ENCODE measurements at places on chromosomes 11 and 22.

- peak; percentile 42 for DNase-seq
Observed at GRCh38 chr11:5476186-5476819, 12.2 kb upstream of the OR52D1 start.

- no peak for DNase-seq
Observed at GRCh38 chr11:111499483-111499882, 12.7 kb downstream of the BTG4 start.

DNA sequence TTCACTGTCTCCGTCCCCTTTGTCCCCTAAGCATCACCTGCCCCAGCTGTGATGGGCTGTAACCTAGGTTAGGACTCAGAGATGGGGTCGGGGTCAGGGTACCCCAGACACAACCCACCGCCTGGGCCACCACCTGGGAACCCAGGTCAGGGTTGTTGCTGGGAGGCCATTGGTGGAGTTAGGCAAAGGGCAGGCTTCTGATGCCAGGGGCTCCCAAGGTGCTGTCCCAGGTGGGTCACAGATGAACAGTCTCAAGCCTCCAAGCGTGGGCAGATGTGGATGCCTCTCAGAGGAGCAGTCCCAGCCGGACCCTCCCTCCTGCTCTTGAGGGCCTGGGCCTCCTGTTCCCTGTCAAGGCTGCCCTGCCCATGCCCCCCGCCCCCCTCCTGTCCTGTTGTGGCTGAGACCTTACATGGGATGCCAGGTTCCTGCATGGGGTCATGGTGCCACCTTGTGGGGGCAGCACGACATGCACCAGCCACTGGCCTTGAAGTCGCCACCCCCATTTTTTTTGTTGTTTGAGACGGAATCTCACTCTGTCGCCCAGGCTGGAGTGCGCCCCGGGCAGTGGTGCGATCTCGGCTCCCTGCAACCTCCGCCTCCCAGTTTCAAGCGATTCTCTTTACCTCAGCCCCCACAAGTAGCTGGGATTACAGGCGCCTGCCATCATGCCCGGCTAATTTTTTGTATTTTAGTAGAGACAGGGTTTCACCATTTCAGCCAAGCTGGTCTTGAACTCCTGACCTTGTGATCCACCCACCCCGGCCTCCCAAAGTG, 12.1 kb downstream of the GATD1 start:
- DNase-seq: no peak

- no peak for DNase-seq
Observed at GRCh38 chr11:43135966-43136534, 175.7 kb upstream of the API5 start.

DNA sequence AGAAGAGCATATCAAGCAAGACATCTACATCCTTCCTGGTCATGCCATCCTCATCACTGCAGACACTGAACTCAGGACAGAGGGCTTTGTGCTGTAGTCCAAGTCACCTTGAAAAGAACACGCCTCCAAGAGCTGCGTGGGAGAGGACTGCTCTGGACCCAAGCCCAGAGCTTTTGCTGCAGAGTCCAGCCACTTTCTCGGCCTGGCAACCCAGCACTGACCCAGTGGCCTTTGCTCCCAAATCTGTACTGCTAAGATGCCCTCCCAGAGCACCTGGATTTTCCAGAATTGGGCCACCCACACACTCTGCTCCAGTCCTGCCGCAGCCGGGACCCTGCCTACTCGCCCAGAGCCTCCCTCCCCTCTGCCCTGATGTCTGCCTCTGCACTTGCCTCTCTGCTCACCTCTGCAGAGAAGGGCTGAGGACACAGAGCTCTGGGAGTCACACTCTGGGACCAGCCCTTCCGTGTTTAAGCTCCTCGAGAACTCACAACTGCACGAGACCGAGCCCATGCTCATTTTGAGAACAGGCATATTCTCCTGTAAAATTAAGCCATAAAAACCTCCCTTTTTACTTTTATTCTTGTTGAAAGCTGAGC, 83.8 kb upstream of the CSNK2A3 start:
- no peak for DNase-seq

- no peak for DNase-seq
Observed at GRCh38 chr22:38193580-38193979, 8.2 kb upstream of the MAFF start.

DNA sequence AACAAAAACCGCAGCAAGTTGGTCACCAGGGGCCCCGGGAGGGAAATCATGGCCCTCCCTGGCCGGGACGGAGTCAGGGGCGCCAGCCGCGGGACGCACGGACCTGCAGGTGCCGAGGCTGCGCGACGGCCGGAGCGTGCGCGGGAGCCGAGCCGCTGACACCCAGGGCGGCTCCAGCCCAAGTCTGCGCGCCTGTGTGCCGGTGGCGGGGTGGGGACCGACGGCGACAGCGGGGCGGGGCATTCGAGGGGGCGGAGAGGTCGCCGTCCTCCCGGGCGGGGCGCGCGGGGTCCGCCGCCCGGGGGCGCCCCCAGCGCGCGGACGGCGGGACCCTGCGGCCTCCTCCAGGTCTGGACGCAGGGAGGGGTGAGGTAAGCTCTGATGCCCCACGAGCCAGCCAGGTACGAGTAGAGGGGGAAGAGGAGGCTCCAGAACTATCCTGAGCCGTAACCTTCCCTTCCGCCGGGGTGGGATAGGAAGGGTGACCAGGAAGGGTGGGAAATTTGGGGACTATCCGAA, at the start of gene ESAM:
Gene ESAM (minus strand): TSS at position 186 of the 519 bp plus-strand sequence. CDS start 136 bp downstream, at position 50.
- no peak for DNase-seq

DNA sequence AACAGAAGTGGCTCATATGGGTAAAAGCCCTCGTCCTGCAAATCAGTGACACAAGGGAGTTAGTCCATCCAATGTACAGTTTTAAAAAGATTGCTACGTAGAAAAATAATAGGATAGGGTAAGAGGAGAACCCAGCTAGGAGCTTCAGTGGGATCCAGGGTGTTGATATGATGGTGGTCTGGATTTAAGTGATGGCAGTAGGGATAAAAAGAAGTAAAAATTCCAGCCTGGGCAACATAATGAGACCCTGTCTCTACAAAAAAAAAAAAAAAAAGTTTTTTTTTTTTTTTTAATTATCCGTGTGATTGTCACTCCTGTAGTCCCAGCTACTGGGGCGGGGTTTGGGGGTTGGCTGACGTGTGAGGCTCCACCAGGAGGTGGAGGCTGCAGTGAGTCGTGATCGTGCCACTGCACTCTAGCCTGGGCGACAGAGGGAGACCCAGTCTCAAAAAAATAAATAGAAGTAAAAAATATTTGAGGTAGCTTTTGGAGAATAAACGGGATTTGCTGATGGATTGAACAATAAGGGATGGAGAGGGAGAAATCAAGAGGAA, 7.0 kb upstream of the L3MBTL2 start:
- no peak for DNase-seq

- no peak for DNase-seq
Observed at GRCh38 chr11:33949252-33949913, 57.5 kb upstream of the LMO2 start.

GRCh38 chr11:128463371-128463829, 124.0 kb downstream of the ETS1 start:
- no peak for DNase-seq

- DNase-seq: no peak
Observed at GRCh38 chr11:26323837-26324236, 8.1 kb upstream of the ANO3 start.

DNA sequence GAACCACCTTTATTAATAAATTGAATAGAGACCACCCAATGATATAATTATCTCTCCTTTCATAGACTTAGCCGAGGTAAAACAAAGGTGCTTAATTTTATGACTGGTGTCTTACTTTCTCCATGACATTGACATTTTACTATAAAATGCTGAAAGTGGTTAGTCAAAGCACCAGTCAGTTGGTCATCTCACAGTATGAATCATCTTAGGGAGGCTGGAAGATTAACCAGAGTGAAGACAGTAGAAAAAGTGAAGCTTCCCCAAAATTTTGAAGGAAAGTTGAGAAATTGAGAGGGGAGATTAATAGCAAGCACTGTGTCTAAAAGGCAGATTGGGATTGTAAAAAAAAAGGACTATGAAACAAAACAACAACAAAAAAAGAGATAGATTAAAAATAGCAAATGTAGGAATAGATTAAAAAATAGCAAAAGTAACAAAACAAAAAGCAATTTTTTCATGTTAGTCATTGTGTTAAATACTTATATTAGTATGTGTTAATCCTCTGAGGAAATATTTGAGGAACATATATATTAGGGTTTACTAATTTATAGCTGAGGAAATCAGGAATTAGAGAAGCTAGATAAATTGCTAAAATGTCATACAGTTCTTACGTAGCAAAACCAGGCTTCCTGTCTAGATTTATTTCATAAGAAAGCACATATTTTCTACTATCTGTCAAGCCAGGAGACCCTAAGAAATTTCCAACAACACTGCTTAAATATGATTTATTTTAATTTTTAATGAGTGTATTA, 557.3 kb upstream of the ANO5 start:
- no peak for DNase-seq

DNA sequence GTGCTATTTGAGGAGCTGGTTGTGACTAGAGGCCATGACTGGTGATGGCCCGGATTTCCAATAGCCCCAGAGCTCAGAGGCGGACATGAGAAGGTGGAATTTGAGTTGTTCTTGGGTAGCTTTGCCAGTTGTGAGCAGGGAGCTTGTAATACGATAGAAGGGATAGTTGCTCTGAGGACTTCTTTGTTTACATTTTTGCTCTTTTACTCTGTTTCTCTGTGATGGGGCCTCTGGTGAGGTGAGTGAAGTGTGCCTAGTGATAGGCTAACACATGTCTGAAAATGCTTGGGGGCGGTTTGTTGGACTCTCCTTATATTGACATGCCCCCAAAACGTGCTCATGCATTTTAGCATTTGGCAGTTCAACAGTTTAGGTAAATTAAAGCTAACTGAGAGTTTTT, 365.1 kb downstream of the DDX10 start:
- DNase-seq: no peak

DNA sequence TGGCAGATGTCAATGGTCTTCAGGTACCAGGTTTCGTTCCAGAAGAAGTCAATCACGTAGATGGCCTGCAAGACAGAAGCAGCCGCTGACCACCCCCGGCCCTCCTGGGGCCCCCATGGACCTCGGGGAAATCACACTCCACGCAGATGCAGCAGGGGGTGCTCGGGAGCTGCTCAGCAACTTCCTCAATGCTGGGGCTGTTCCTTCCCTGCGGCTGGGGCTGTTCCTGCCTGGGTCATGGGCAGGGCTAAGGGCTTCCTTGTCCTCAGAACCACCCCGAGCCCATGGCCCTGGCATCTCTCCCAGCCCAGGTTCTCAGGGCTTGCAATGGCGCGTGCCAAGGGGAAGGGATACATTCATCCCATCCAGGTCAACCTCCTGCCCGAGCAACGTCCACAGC, 10.3 kb downstream of the DHCR7 start:
- no peak for DNase-seq

- peak; percentile 16 for DNase-seq
Observed at GRCh38 chr11:119284344-119285157, 32.4 kb downstream of the MCAM start.

- no peak for DNase-seq
Observed at GRCh38 chr11:1481483-1481825, 5.1 kb downstream of the MOB2 start.

DNA sequence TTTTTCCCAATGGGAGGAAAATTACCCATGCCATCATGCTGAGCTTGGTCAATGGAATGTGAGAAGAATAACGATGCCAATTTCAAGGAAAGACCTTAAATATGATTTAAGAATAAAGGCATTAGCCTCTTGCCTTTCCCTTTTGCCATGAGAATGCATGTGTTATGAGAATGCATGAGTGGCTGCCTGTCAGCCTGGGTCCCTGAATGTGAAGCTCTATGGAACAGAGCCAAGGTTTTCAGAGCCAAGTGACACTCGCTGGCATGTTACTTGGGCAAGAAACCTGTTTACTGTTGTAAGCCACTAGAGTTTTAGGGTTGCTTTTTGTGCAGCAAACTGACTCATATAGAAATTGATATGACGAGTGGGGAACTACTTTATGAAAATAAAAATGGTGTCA, 75.7 kb downstream of the JRKL start:
- DNase-seq: no peak

GRCh38 chr22:42608823-42609361, 5.8 kb downstream of the POLDIP3 start:
- DNase-seq: no peak

- DNase-seq: no peak
Observed at GRCh38 chr11:125955856-125956255, 10.0 kb downstream of the VSIG10L2 start.

DNA sequence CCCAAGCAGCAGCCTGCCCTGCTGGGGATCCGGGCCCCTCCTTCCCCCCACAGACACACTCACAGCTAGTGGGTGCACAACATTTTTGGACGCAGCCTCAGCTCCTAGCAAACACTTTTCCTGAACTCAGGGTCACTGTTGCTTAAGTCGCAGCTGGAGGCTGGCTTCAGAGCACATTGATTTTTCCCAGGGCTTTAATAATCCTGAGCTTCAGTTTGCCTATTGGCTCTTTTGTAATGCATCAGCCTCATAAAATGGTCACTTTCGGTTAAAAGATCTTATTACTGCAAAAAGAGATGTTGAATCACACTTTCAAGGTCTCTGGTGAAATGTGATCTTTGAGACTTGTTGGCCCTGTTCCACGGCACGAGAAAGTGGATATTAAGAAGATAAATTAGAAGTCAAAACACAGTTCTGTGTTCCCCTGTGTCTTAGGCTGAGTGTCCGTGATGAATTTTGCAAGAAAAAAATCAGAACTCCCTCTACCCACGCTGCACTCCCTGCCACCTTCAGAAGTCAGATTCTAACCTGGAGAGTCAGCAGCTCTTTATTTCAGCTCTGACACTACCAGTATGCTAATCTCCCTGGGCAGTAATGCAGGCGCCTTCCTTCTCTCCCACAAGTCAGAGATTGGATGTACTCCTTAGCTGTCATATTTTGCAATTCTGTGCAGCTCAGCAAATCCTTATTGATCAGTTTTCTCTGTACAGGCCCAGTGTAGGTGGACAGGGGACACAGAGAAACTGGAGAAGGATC, 158.2 kb upstream of the E2F8 start:
- no peak for DNase-seq

- DNase-seq: no peak
Observed at GRCh38 chr11:3074912-3075589, 17.8 kb upstream of the CARS1 start.

GRCh38 chr11:104650234-104650633, 248.0 kb downstream of the CASP12 start:
- no peak for DNase-seq

- DNase-seq: no peak
Observed at GRCh38 chr11:2889362-2890273, 4.0 kb upstream of the CDKN1C start.

- DNase-seq: no peak
Observed at GRCh38 chr22:36673821-36674220, 29.7 kb downstream of the CACNG2 start.

DNA sequence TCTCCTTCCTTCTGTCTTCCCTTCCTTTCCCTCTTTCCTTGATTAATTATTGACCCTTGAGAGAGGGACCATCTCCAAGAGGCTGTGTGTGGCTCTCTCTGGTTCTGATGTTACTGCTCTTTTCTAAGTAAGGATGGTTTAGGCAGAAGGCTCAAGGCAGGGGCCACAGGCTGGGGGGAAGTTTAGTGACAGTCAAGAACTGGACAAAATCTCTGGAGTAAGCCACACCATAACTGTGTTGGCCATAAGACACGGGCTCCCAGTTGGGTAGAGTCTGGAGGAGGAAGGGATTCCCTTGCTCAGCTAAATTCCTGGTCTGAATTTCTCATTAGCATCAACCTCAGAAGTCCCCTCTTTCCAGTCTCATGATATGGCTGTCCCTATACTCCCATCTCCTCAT, 74.7 kb downstream of the BUD13 start:
- no peak for DNase-seq

GRCh38 chr11:47566149-47566698, 825 bp downstream of the PTPMT1 start:
- peak; percentile 30 for DNase-seq
